ENCODE measurements at places on chromosomes 1 and 21.

DNA sequence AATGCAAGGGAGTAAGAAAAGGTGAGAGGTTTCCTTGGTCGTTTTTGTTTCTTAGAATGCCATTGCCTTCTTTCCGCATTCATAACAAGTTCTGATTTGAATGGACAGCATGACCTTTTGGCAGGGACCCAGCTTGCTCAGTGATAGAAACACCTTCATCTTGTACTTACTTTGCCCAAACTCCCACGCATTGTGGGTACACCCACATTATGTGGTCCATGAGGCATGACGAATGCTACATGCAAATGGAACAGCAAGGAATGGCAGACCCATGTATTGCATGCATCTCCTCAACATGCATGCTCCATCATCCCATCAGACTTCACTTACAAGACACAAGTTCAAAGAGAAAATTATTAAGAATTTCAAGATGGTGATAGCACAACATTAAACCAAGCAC, 102.8 kb downstream of the CDC7 start:
- DNase-seq: no peak

DNA sequence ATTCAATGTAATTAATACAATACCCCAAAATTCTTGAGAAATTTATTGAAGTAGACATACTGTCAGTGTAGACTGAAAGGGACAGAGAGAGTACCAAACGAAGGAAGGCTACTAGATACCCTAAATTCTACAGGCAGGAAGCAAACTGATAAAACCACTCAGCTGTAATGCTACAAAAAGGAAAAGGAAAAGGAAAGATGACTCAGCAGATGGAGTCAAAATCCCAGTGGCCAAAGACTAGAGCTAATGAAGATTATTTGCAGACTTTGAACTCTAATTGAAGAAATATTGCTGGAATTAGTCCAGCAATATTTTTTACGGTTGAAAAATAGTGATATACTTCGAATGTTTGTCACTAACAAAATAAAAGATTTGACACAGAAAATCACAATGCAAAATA, 671.9 kb downstream of the BRINP3 start:
- no peak for DNase-seq

GRCh38 chr21:15669247-15669646, 60.5 kb upstream of the USP25 start:
- no peak for DNase-seq

DNA sequence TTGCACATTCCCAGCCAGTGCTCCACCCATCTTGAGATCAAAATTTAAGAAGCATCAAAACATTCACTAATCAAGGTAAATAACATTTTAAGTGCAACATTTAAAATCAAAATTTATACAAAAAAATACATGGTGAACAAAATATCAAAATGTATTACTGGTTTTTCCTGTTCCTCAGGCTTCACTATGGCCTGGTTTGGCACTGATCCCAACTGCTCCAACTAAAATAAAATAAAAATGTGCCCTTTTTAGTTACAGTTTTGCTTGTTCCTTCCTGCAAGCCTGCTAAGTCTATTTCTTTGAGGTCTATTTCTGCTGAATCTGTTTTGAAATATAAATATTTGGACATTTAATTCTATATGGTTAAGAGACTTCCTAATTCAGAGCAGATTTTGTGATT, 54.9 kb downstream of the ADAMTS1 start:
- DNase-seq: no peak

DNA sequence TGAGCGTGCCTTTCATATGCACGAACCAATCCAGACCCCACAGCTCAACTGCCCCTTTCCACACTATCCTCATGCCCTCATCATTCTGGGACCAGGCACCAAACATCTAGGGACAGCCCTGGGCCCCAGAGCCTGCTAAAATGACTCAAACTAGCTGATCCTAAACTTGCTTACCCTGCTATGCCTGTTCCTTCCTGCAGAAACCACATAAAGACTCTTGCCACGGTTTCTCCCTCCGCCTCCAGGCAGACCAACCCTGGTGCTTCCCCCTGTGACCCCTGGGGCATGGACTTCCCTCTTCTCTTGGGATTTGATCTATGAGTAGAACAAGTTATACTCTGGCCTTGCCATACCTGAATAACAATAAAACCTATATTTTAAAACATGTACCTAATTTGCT, 138.0 kb upstream of the CD34 start:
- DNase-seq: no peak

GRCh38 chr1:31485166-31485565, 72.2 kb downstream of the SERINC2 start:
- no peak for DNase-seq

DNA sequence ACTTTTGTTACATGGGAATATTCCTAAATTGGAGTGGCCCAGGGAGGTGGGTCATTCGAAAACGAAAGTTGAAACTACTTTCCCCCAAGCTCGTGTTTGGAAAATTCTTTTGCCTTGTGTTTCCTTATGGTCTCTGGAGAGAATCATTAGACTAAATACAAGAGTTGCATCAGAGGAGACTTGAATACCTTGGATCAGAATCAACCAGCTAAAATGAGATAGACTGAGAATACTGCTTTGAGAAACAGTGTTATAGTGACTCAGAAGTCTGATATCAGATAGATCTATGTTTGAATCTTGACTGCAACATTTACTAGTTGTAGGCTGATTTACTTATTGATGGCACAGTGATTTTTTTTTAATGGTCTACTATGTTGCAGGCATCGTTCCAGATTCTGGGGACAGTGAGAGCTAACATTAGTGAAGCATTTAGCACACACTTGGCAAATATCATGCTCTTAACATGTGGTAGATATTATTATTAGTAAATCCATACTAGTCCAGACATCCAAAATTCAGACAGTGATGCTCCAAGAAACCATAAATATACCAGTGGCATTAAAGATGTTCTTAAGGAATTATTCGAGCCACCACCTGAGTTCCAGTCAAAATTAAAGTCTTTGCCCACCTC, 12.9 kb upstream of the ACTN2 start:
- DNase-seq: no peak

GRCh38 chr21:37139902-37140301, 66.8 kb downstream of the TTC3 start:
- no peak for DNase-seq

DNA sequence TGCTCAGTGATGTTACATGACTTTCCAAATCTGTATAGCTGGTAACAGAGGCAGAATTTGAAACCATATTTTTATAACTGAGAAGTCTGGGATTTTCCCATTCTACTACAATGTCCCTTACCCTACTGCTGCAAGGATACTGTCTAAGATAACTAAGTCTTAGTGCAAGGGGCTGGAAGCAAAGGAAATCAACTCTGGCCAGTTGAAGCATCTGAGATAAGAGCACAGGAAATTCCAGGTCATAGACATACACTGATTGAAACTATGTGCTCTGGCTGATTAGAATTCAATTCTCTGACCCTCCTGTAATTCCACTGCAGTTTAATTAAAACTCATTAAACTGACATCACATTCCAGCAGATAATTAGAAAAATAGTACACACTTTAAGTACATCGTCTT, 267.7 kb upstream of the C1orf87 start:
- DNase-seq: no peak

GRCh38 chr1:170931650-170932049, 3.7 kb upstream of the MROH9 start:
- DNase-seq: no peak

DNA sequence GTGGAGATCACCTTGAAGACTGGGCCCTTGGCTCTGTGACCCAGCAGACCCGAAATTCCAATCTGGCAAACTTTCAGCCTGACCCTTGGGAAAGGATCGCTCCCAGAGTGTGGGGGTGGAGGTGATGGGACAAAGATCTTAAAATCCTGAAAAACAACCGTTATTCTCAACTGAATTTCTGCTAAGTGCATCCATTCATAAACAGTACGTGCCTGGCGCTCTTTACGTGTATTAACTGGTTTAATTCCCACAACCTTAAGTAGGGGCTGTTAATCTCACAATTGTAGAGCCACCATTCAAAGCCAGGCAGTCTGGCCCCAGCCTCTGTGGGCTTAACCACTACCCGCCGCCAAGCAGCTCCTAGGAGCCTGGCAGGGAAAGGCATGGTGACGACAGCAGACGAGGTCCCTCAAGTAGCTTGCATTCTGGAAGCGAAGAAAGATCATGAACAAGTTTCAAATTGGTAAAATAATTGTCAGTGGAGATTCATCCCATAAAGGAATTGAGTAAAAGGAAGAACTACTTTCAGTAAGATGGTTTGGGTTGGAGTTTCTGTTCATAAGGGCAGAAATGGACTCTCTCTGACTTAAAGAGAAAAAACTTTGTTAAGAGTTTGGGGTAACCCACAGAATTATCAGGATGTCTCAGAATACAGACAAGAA, 11.4 kb upstream of the RGS16 start:
- peak; percentile 51 for DNase-seq

- DNase-seq: peak; percentile 25
These were observed 323.1 kb upstream of the FAM78B start for GRCh38 chr1:166489670-166490436.

DNA sequence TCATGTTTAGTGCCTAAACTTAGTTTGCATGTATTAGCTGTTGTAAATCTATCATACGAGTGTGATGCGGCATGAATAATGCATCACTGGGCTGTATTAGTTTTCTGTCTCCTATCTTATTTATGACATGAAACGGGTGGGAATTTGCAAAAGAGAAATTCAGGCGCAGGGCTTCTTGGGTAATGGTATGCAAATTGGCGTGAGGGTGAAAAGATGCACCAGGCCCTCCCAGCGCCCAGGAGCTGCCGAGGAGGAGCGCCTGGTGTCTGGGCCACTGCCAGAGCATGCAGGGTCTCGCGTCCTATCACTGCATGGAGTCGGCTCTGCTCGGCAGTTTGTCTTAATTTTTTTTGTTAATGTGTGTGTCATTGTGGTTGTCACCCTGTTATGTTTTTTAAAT, 82.9 kb upstream of the ACTL8 start:
- no peak for DNase-seq

DNA sequence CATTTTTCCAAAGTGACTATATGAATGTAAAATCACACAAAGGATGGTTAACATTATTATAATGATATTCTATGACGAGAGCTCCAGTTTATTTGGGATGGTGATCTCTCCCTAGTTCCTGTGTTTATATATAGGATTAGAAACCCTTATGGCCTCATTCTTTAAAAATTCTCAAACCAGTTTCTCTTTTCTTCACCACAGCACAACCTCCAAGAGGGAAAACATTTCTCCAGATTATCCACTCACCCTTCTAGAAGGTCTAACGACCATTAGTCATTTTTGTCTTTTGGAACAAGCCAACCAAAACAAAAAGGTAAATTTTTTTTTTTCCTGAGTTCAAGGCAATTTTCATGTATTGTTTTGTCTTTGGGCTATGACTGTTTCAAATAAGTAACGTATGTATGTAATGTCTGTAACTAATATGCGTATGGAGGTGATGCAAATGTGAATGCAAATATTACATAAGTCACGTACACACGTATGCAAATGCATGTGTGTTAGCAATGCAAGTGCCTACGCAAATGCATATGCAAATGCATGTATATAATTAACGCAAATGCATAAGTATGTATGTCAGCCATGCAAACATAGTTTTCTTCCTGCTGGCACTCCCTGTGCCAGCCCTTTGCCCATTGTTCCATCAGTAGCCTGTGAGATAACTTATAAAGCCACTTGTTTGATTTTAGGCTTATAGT, 72.5 kb upstream of the MORC3 start:
- no peak for DNase-seq

DNA sequence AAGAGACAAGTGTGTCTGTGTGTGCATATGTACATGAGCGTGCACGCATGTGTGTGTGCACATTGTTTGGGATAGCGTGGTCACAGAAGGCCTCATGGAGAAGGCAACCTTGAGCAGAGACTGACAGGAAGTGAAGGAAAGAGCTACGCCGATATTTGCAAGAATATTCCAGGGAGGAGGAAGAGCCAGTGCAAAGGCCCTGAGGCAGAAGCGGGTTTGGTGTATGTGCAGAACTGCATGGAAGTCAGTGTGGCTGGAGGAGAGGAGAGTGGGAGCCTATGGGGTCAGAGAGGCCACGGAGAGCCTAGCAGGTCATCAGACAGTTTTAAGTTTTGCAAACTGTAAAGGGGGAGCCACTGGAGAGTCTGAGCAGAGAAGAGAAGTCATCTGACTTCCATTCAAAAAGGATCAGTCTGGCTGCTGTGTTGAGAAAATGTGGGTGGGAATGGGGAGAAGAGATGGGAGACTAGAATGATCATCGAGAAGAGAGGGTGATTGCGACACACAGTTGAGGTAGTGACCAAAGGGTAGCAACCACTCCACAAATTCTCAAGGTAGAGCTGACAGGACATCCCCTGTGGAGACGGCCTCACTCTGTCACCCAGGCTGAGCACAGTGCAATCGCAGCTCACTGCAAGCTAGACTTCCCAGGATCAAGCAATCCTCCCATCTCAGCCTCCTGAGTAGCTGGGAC, 3.9 kb downstream of the CELA2B start:
- no peak for DNase-seq

DNA sequence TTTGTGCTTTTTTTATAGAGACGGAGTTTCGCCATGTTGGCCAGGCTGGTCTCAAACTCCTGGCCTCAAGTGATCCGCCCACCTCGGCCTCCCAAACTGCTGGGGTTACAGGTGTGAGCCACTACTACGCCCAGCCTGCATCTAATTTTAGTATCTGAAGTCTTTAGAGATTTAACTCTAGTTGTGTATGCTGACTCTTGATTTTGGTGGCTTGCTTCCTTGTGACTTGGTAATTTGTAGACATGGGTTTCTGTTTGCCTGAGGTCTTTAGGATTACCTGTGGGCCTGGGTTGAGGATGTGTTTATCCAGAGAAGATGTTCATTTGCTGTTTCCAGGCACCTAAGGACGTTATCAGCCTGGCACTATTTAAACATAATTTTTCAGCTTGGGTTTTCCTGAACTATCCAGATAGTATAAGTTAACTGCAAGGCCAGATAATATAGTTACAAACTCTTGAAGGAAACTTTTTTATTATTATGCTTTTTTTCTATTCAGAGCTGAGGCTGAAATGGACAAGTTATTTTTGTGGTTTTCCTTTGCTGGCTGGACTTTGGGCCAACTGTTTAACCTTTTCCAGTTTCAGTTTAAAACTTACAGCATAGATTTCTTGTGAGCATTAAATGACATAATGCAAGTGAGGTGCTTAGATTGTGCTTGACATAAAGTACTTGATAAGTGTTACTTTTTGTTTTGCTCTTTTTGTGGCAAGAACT, 7.5 kb upstream of the VASH2 start:
- DNase-seq: no peak

GRCh38 chr1:182304627-182305026, 87.0 kb downstream of the GLUL start:
- DNase-seq: no peak

GRCh38 chr1:211811848-211812247, 18.7 kb downstream of the LPGAT1 start:
- DNase-seq: no peak

DNA sequence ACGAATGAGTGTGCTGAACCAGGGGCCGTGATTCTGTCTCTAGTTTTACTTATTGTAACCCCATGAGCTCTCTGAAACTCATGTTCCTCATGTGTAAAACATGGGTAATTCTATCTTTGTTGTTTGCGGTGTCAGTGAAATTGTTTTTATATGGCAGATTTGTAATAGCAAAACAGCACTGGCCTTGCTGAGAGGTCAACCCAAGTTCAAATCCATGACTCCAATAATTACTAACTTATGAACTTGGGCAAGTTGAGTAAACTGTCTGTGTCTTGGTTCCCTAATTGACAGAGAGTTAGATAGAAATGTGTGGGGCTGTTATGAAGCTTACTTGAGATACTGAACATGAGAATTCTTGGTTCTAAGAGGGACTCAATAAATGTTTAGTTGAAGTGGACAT, 17.8 kb downstream of the C1orf116 start:
- DNase-seq: no peak

All from effector memory CD4-positive, alpha-beta T cell (primary cell).